ENCODE measurements at places on chromosomes 6 and 20.
A peak's percentile ranks its signal among the peaks of the same experiment; 100 is the strongest.

- no peak for DNase-seq
These were observed 5.8 kb upstream of the SRXN1 start for GRCh38 chr20:658731-659291.

- DNase-seq: no peak
These were observed 25.1 kb upstream of the TAF8 start for GRCh38 chr6:42025066-42025844.

GRCh38 chr6:163017801-163018200 lies 290.0 kb downstream of the PACRG start:
- DNase-seq: no peak

DNA sequence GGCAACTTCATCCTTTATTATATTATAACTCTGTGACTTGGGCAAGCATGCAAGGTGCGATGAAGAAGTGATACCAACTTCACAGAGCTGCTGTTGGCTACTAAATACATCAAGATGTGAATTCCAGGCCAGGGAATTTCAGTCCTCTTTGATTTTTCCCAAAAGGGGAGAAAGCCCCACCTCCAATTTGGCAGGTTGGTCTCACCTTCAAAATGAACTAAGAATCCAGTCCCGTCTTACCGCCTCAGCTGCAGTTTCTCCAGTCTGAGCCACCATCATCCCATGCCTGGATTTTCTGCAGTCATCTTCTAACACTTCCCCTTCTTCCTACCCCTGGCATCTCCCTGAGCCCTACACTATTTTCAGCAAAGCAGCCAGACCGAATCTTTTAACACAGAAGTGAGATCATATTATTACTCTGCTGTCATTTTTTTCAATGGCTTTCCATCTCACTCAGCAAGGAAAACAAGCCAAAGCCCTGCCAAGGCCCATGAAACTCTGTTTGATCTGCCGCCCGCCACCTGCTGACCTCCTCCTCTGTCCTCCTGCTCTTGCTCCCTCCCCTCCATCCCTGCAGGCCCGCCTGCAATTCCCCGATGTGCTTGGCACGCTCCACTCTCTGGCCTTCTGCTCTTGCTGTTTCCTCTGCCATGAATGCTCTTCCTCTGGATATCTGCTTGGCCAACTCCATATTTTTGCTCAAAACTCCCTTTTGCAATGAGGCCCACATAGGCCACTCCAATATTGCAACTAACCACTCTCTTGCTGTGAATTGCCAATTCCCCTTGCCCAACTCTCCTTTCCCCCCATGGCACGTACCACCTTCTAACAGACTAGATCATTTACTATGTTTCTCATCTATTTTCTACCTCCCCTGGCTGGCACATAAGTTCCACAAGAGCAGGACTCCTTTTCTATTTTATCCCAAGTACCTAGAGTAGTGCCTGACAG lies 46.0 kb upstream of the TAGAP start:
- DNase-seq: no peak

DNA sequence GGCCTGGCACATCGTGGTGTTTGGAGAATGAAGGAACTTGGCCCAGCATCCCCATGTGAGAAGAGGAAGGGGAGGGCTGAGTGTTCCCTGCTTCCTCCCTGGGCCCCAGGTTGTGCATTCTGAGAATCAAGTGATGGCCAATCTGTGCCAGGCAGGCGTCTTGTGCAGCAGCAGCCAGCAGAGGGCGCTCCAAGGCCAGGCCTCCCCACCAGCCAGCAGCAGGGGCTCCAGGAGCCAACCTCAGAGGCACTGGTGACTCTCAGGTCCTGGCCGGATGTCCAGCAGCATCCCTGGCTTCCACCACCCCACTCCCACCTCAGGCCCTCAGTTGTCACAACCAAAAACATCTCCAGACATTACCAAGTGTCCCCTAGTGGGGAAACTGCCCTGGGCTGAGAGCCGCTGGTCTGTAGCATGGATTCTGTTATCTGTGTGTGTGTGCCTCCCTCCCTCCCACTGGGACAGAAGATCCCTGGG lies 192.0 kb downstream of the PREX1 start:
- peak; percentile 37 for DNase-seq

- DNase-seq: no peak
These were observed 27.4 kb downstream of the PMEPA1 start for GRCh38 chr20:57682184-57683101.

DNA sequence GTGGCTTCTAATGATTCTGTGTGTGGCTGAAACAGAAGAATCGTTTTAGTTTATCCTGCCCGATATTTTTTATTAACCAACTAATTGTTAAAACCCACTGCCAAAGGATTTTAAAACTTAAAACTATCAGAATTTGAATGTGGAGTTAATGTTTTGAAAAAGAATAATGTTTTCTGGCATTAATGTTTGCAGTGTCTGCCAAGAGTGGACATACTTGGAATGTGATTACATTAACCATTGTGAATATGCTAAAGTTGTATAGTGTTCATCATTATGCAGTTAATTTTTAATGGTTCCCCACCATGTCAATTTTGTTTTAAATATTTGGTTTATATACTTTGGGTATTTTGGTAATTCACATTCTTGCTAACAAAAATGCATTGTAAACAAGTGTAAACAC lies 24.4 kb downstream of the DCBLD1 start:
- DNase-seq: no peak

- peak; percentile 22 for DNase-seq
These were observed 136.5 kb downstream of the BTBD9 start for GRCh38 chr6:38503032-38503773.

- no peak for DNase-seq
These were observed 17.2 kb upstream of the VNN1 start for GRCh38 chr6:132731086-132731485.

- no peak for DNase-seq
These were observed 744.0 kb upstream of the MAP3K7 start for GRCh38 chr6:91330896-91331295.

DNA sequence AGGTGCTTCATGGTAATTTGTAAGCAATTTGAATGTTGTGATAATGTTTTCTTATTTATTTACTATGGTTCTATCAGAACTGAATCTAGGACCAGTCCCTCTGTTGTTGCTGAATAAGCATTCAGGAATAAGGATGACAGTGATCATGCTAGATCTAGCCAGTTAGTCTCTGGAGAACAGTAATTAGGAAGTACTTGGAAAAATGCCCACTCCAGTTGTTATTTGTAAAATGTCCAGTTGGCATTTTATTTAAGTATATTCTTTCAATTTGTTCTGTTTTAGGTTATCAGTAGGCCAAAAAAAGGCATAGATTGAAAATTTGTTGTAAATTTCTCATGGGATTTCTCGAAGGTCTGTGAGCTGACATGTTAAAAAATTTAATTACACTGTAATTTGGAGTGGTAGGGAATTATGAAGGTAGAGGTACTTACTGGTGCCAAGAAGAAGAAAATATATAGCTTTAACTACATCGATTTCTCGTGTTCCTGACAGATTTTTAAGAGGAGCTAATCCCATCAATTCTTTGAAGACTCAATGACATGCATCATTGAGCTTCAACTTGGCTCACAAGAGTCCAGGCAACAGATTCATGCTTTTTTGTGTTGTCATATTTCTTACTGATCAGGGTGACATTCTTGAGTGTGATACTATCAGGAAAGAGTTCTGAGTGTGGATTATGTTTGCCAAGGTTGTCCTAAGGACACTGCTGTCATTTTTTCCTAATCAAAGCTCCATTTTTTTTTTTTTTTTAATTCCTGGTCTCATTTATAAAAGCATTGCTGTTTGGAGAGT lies 177.3 kb downstream of the CARMIL1 start:
- no peak for DNase-seq

GRCh38 chr6:27811451-27811772 lies 100.8 kb downstream of the OR2B2 start:
- DNase-seq: no peak

- DNase-seq: no peak
These were observed 45.9 kb upstream of the AIG1 start for GRCh38 chr6:143014764-143015163.

- DNase-seq: no peak
These were observed 19.2 kb upstream of the GLP1R start for GRCh38 chr6:39029156-39030011.

DNA sequence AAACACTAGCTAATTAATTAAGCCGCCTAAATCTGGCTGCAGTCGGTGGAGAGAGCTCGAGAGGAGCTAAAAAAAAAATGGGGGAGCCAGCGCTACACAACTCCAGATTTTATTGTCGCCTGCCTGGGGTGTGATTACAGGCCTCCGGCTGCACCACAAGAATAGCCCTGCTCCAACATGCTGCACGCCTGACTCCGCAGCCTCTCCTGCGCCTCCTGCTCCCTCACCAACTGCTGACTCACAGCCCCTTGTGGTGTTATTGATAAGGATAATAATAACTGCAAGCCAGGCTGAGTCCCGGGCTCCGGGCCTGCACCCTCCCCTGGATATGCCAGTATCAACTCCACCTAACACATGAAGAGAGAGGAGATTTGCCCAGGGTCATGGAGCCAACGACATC lies 16.8 kb downstream of the SIRPA start:
- no peak for DNase-seq

DNA sequence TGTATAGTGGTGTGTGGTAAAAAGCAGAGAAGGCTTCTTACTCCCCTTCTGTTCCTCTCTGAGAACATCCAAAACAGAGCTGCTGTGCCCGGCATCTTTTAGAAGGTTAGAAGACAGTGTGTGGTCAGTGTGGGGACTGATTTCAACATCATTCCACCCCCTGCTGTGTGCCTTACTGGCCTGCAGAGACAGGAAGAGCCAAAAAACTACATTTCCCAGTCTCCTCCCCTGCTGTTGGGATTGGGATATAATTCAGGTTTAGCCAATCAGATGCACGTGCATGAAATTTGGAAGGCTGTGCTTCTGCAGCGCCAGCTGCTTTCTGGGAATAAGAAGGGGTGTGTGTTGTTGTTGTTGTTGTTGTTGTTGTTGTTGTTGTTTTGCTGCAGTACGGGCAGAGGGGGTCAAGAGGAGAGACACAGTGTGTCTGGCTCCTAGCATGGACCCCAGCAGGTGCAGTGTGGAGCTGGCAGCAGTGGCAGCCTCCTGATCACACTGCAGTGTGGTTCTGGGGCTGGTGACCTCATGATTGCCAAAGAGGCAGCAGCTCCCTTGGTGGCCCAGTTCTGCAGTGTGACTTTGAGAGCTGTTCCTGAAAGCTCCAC lies 74.7 kb downstream of the MRPL14 start:
- no peak for DNase-seq

- DNase-seq: no peak
These were observed 22.3 kb downstream of the COL20A1 start for GRCh38 chr20:63315240-63315689.

DNA sequence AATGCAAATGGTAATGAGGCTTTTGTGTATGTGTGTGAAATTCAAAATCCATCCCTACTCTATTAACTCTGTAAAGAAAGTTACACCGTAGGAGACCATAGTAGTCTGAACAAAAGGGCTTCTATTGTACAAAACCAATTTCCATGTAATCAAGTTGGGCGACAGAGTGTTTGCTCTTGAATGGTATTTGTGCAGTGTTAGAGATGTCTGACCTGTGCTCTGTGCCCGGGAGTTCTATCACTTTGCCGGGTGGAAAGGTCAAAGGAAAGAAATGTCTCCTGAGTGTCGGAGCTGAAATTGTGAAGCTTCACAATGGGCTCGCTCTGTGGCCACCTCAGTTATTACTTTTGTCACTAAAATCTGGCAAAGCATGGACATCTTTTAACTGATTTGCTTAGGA lies 312.0 kb downstream of the SAMD5 start:
- no peak for DNase-seq

- no peak for DNase-seq
These were observed 586 bp upstream of the NUP153 start for GRCh38 chr6:17707371-17707651.

- no peak for DNase-seq
These were observed 19.4 kb upstream of the EIF2S2 start for GRCh38 chr20:34131491-34131890.

DNA sequence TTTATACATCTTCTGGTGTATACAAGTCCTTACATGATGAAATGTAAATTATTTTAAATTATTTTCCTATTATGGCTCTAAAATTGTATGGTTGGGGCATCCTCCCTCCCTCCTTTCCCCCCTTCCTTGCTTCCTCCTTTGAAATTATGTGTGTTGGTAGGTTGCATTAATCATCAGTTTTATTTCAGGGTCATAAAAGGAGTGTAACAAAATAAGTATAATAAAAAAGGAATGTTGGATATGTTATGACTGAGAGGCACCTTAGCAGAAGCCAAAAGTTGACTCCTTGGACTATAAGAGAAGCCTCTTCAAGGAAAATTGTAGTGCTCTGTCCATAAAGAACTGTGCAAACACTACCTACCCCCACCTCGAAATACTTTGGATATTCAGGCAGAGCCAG lies 46.6 kb upstream of the PTPRK start:
- no peak for DNase-seq

DNA sequence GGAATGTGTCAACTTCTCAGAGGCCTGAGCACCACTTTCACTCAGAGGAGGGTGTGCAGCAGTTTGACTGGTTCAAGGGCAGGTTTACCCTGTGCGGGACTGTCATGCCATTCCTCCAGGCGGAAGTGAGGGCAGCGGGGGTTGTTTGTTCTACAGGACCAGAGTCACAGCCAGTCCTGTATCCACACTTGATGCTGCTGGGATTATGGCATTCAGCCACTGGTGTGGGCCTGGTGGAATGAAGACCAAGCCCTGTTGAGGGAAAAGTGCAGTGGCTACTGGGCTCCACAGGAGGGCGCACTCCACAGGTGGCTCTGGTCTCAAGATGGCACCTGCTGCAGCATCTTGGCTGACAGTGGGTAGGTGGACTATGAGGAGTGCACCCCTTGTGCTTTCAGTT lies 14.8 kb downstream of the SEMG2 start:
- no peak for DNase-seq

DNA sequence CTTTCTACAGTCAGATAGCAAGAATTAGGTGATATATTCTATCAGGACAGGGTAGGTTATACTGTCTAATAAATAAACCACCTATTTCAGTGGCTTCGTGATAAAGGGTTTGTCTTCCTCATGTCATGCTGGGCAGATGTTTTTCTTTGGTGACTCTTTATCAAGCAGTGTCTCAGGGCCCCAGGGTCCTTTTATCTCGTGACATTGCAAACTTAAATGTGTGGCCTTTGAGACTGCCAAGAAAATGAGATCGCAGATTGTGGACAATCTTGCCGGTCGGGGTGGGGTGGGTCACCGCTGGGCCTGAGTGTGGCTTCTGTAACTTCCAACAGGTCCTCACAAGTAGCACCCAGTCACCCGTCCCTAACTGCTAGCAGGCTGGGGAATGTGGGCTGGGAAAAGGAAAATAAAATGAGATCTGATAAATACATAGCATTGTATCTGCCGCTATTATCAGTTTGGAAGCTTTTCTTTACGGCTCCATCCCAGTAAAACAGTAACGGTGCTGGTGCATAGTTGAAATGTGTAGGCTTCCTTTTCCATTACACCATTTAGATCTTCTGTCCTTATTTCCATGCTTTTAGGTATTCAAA lies 50.5 kb upstream of the BMP6 start:
- no peak for DNase-seq

GRCh38 chr6:44842616-44843015 lies 455.1 kb downstream of the CDC5L start:
- DNase-seq: no peak

GRCh38 chr6:6547110-6547879 lies 41.2 kb upstream of the LY86 start:
- peak; percentile 75 for DNase-seq

All from NCI-H1417 (cell line).